Fibroblast of the conjunctiva (primary cell): ENCODE measurements at places on chromosomes 5 and 9.

DNA sequence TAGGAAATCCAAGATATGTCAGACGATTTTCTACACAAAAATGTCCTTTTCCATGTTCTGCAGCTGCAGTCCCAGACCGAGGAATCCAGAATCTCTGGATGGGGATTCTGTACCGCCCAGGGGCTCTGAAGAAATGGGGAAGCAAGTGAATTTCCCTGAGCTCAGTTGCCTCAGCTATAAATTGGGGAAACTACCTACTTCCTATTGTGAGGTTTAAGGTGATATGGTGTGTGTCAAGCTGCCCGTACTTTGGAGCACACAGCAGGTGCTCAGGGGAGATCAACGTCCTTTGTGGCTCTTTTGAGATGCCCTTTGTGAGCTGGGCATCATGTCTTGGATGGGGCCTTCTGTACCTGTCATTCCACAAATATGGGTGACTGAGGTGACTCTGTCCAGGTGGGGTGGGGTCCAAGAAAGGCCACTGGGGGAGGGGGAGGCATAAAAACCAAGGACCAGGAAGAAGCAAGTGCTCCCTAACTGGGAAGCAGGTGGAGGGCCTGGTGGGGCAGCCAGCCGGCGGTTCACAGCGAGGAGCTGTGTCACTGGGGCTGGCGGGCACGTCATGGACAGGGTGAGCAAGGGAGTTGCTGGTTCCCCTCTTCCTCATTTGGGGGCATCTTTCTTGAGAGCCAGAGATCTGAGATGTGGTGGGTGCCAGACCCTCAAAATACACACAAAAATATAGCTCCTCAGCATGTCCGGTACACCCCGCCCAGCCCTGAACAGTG, 116.0 kb downstream of the CRB2 start:
- no peak for DNase-seq

- no peak for DNase-seq
Observed at GRCh38 chr9:115158661-115159481, 40.9 kb upstream of the TNC start.

GRCh38 chr9:35519692-35520363, 29.9 kb downstream of the RUSC2 start:
- DNase-seq, result no peak

DNA sequence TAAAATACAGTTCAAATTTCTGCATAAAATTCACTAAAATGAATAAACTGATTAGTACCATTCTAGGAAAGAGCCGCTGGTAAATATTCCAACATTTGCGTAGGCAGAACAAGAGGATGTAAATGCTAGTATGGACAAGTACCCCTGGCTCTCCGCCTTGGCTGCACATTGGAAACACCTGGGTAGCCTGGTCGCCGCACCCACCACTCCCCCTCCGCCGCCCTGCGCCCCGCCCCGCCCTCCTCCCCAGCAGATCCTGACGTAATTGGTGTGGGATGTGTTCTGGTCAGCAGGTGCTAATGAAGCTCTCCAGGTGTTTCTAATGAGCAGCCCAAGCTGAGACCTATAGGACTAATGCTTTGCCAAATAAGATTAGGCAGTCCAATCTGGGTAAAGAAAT, 225.7 kb downstream of the FRMD3 start:
- no peak for DNase-seq

DNA sequence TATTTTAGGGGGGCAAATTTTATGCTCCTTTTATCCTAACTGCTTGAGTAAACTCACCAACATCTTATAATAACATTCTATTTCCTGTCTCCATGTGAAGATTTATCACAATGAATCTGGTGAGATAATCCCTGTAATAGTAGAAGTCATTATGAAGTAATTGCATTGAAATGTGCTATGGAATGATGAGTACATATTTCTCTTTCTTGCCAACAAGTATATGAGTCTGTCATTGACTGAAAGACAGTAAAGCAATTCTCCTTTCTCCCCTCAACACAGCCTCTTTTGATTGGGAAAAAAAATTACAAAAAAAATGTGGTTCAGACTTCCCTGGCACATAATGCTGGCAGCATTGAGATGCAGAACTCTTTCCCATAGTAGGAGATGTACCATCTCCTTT, 459.2 kb upstream of the RGMB start:
- DNase-seq, result peak; percentile 59

DNA sequence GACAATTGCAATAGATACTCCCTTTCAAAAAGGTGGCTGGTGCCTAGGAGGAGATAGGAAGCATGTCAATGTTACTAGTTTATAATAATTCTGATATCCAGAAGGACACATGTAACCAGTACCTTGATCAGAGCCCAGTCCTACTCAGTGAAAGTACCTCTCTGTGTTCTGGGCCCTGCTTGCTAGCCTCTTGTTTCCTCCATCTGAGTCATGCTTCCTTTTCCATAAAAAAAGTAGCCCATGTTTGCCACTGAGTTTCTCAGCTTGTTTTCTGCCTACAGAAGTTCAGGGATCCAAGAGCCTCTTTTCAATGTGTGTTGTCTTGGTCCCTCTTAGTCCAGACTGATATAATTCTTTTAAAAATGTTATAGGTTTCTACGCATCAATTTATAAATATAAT, 149.0 kb downstream of the SSBP2 start:
- DNase-seq, result no peak

DNA sequence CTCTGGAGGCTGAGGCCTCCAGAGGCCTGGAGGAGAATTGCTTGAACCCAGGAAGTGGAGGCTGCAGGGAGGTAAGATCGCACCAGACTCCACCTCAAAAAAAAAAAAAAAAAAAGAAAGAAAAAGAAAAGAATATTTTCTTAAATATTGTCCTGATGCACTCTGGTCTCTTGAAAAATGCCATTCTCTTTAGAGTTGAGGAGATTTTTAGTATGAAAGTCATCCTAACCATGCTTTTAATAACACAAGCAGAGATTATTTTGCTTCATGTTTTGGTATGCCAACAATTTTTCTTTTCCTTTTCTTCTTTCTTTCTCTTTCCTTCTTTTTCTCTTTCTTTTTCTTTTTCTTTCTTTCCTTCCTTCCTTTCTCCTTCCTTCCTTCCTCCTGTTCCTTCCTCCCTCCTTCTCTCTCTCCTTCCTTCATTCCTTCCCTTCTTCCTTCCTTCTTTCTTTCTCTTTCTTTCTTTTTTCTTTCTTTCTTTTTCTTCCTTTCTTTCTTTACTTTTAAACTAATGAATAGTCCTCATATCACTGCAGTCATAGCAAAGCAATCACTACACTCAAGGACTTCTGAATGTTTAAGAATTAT, 116.9 kb upstream of the CCNH start:
- no peak for DNase-seq

- DNase-seq, result no peak
Observed at GRCh38 chr5:178757049-178757809, 26.8 kb upstream of the ZNF354A start.

- DNase-seq, result no peak
Observed at GRCh38 chr9:136686794-136687711, at the start of gene AGPAT2. AGPAT2 (minus strand) TSS chr9:136687457; CDS start chr9:136687357, 100 bp downstream.

DNA sequence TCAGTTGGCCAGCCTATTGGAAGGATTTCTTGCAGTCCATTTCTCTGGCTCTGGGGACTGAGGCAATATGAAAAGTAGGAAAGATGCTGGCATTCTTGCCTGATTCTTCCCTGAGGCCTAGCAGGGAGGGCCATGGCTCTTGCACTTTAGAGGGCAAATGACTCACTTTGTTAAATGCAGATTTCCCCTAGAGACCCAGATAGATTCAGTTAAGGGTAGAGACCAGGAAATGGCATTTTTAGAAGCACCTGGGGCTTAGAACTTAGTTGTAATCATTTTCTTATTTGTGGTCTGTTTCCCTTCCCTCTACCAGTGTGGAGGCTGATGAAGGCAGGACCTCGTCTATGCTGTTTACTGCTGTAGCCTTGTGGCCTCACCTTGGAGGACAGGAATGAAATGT, 112.8 kb upstream of the NR3C1 start:
- peak; percentile 23 for DNase-seq

- peak; percentile 34 for DNase-seq
Observed at GRCh38 chr5:150544611-150545219, 36.8 kb downstream of the NDST1 start.

- DNase-seq, result no peak
Observed at GRCh38 chr9:138028596-138028995, 151.0 kb downstream of the CACNA1B start.

DNA sequence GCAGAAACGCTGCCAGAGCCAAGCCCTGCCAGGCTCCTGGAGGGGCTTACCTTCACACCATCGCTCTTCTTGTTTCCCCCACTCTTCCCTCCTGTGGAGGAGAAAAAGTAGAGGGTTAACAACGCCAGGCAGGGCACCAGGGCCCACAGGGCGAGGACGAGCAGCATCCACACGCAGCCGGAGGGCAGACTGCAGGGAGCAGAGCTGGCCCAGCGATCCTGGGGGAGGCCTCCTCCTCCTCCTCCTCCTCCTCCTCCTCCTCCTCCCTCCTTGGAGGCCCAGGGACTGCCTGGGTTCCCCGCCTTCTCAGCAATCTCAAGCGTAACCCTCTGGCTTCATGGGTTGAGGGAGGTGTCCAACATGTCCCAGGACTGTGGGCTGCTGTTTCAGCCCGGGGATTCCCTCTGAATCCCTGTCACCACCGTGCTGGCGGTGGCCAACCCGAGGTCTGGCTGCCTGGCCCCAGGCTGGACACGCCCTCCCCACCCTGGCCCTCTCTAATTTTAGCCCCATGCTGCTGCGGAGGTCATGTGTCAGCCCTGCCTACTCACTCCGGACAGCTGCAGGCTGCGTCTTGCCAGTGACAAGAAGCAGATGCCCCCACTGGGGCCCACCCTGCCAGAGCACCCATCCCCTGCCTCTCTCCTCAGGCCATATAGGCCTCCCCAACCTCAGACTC, 44.3 kb downstream of the CAMK2A start:
- no peak for DNase-seq

- DNase-seq, result no peak
Observed at GRCh38 chr9:33372900-33373299, 29.5 kb downstream of the AQP7 start.

DNA sequence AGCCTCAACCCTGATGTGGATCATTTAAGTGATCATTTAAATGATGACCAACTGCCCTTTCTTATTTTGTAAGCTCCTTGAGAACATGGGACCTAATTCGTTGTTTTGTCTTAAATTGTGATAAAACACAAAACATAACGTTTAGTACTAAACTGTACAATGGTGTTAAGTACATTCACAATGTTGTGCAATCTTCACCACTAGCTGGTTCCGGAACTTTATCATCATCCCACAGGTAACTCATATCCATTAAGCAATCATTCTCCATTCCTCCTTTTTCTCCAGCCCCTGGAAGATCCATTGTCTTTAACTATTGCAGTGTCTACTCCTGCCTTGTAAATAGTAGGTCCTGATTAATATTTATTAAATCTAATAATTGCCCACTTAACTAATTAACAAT, 460.5 kb upstream of the BRINP1 start:
- no peak for DNase-seq

DNA sequence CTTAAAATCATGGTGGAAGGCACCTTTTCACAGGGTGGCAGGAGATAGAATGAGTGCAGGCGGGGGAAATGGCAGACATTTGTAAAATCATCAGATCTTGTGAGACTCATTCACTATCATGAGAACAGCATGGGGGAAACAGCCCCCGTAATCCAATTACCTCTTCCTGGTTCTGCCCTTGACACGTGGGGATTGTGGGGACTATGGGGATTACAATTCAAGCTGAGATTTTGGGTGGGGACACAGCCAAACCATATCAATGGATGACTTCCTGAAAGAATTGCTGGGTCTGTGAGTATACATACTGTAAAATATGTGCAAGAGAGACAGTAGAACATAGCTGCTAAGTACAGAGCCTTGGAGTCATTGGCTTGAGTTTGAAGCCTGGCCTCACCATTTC, 47.0 kb downstream of the KIAA1958 start:
- DNase-seq, result no peak

DNA sequence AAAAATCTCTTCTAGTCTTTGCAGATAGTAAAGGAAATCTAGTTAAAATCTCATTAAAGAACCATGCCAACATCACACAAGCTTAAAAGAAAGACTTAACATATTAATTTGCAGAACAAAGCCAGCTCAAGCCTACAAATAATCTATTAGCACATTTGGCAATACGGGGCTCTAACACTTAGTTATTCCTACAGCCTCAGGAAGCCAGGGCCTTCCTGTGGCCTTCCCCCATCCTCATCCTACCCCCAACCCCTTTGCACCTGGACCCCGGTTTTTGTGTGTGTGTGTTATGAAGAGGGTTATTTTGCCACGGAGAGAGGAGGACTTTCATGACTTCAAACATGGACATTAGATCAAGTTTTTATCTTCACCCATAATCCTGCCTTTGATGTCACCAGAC, 64.6 kb downstream of the FOXB2 start:
- no peak for DNase-seq

GRCh38 chr5:112794410-112794809, 56.7 kb downstream of the APC start:
- DNase-seq, result no peak

GRCh38 chr5:163410505-163410904, 26.9 kb upstream of the CCNG1 start:
- DNase-seq, result no peak

DNA sequence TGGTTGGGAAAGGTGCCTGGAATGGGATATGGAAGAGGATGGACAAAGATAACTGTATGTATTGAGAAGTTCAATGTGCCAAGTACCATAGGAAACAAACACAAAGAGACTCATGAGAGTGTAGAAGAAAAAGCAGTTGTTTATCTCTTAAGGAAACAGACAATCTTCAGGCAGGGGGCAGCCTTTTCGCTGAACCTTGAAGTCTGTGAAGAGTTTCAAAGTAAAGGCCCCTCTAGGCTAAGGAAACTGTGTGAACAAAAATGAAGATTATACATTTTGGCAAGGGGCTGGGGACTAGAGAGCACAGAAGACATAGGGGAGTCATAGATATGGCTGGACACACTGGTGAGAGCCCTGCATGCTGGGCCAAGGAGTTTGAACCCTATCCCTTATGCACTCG, 27.5 kb upstream of the FRMPD1 start:
- no peak for DNase-seq

GRCh38 chr5:7816535-7816901, 34.4 kb downstream of the CFAP90 start:
- DNase-seq, result no peak

- peak; percentile 17 for DNase-seq
Observed at GRCh38 chr5:127957183-127957582, 126.4 kb upstream of the SLC12A2 start.

DNA sequence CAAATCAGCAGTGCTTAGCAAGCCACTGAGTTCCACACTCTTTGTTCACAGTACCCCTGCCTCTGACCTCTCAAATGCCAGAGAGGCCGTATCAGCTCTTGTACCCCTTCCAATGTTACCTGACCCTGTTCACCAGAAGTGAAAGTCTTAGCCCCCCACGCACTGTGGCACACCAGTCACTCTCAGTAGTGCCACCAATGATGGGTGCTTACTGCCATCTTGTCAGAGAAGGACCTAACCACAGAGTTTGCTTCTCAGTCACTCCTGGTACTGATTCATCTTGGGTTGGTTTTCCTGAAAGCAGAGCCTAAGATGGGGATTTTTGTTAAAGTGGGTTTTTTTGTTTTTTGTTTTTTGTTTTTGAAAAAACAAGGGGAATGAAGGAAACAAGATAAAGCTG, 28.8 kb upstream of the PANK3 start:
- DNase-seq, result no peak
